ENCODE measurements at places on chromosomes 1 and 21.

GRCh38 chr1:44422161-44422560 lies 17.1 kb downstream of the RNF220 start:
- DNase-seq: no peak

DNA sequence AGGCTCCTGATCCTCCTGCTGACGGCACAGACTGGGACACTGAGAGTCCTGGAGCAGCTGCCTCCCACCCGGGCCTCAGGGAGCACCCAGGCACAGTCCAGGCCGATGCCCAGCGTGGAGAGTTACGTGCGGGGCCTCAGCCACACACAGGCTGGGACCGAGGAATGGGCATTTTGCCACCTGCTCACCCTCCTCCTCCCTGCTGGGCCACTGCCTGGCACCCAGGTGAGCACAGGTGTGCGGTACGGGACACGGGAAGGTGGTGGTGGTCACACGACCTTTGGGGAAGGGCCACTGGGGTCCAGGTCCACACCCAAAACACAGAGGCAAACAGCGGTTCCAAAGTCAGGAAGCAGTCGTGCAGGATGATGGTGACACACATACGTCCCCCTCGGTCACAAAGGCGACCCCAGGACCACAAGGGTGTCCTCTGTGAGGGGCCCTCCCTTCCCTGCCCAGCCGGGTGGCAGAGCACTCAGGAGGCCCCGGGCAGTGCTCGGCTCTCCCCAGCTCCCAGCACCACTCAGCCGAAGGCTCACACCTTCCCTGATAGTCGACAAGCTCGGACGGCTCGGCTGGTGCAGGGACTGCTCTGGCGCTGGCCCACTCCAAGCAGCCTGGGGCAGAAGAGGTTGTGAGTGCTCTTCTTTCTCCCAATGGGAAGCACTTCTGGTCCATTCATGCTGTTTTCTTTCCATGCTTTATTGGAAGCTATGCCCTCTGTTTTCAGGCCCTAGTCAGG lies 14.3 kb downstream of the MORN1 start:
- no peak for DNase-seq

GRCh38 chr1:10444795-10445397 lies 4.9 kb upstream of the CORT start:
- no peak for DNase-seq

GRCh38 chr1:115955228-115955627 lies 21.1 kb upstream of the SLC22A15 start:
- no peak for DNase-seq

GRCh38 chr1:25620211-25620610 lies 3.6 kb downstream of the MAN1C1 start:
- DNase-seq: no peak

GRCh38 chr1:22317231-22317919 lies 134.3 kb upstream of the ZBTB40 start:
- DNase-seq: peak; percentile 30

DNA sequence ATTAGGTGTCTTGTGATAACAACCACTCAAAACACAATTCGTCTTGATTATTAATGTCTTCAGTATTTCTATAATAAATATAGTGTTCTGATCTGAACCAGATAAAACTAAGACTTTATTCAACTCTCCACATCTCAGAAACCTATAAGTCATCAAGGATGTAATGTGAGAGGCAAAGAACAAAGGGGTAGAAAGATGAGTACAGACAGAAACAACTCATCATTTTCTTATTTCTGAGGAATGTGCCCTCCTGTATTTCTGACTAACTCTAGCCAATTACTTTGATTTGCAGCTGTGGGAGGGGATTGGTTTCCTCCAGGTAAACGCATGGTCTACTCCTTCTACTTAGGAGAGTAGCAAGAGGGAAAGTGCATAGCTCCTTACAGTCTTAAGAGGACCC lies 73.7 kb upstream of the ST6GALNAC5 start:
- no peak for DNase-seq

- no peak for DNase-seq
Measured at GRCh38 chr1:68791800-68792199, 294.9 kb upstream of the DEPDC1 start.

- DNase-seq: no peak
Measured at GRCh38 chr1:12717301-12717838, 1.5 kb downstream of the AADACL3 start.

- DNase-seq: no peak
Measured at GRCh38 chr1:84745857-84746256, 55.6 kb upstream of the SSX2IP start.

- peak; percentile 97 for DNase-seq
Measured at GRCh38 chr1:22451702-22452480, at the start of gene ZBTB40. Gene ZBTB40 (plus strand): TSS chr1:22451851. CDS start chr1:22489949, 38,098 bp downstream.
